ENCODE measurements at places on chromosomes 6 and 20.

- DNase-seq, result no peak
Measured at GRCh38 chr20:48375804-48376203, 452.0 kb downstream of the PREX1 start.

GRCh38 chr6:26044140-26045064, 42.8 kb upstream of the HFE start:
- peak; percentile 46 for DNase-seq

DNA sequence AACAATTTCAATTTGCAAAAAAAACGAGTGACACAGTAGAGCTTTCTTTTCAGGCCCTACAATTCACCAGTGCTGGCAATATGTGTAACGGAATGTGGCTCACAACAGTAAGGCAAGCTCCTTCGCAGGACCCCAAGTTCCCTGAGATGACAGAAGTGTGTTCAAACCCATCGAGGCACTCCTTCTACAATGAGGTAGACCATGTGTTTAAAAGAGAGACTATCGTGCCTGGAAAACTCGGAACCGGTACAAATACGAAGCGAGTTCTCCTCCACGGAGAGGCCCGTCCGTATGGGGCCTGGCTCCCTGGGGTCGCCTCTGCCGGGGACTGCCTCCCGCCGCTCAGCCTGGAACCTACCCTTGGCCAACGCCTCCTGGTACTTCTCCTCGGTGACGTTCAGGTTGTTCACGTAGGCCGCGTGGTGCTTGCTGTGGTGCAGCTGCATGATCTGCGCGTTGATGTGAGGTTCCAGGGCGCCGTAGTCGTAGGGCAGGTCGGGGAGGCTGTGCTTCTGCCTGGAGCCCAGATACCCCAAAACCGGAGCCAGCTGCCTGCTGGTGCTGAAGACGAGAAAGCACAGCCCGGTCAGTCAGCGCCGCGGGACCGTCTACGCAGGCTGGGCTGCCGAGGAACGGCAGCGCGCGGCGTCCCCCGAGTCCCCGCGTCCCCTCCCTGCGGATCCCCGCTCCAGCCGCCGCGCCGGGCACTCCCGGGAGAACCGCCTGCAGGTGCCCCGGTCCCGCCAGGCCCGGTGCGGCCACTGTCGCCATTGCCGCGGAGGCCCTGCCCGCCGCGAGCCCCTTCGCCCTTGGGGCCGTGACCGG, 526 bp downstream of the SOD2 start:
- DNase-seq, result peak; percentile 48

GRCh38 chr6:42642794-42643193, 79.0 kb downstream of the UBR2 start:
- no peak for DNase-seq

- DNase-seq, result no peak
Measured at GRCh38 chr20:37902504-37903313, at the start of gene VSTM2L. Gene VSTM2L (plus strand): TSS chr20:37903127. CDS start chr20:37903351, 224 bp downstream.

- DNase-seq, result no peak
Measured at GRCh38 chr6:25118038-25118437, 161.1 kb upstream of the CARMIL1 start.

DNA sequence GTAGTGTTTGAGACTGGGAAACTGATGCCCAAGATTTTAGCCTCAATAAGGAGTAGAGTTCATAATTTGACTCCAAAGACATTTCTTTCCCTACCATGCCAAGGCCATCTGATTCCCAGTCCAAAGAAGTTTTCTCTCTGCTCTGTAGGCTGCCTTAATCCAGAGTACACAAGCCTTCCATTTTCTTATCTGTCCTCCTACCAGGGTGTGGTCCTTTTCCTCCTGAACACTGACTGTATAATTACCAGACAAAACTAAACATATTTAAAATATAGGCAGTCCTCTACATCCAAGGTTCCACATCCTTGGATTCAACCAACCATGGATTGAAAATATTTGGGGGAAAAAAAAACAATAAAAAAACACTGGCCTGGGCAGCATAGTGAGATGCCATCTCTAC, 108.4 kb downstream of the SLC16A10 start:
- no peak for DNase-seq

- no peak for DNase-seq
Measured at GRCh38 chr6:137876547-137876946, 9.5 kb downstream of the TNFAIP3 start.

GRCh38 chr6:135129136-135129856, 51.8 kb upstream of the MYB start:
- DNase-seq, result peak; percentile 4

DNA sequence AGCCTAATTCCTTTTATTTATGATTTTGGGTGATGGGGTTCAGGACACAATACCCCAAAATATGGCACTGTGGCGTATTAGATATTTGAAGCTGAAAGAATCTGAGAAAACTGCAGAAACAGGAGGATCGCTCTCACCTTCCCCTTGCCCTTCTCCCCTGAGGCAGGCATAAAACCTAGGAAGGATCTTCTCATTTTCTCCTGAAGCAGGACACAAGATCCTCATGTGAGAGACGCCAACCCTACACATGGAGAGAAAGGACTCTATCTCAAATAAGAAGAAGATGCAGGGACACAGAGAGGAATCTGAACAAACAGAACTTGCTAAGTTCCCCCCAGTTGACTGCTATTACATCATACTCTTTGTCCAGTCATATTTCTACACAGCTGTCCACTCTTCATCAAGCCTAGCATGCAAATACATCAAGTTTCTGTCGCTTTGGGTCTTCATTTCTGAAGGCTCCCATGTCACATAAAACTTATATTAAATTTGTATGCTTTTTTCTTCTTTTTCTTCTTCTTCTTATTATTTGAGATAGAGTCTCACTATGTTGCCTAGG, 109.0 kb downstream of the DTNBP1 start:
- DNase-seq, result no peak

- no peak for DNase-seq
Measured at GRCh38 chr6:137699031-137699683, 167.9 kb upstream of the TNFAIP3 start.

GRCh38 chr6:107120404-107120803, 5.1 kb upstream of the BEND3 start:
- DNase-seq, result no peak

GRCh38 chr6:2166717-2167116, 78.7 kb downstream of the GMDS start:
- no peak for DNase-seq

- DNase-seq, result no peak
Measured at GRCh38 chr6:19137505-19137904, 699.7 kb upstream of the ID4 start.

DNA sequence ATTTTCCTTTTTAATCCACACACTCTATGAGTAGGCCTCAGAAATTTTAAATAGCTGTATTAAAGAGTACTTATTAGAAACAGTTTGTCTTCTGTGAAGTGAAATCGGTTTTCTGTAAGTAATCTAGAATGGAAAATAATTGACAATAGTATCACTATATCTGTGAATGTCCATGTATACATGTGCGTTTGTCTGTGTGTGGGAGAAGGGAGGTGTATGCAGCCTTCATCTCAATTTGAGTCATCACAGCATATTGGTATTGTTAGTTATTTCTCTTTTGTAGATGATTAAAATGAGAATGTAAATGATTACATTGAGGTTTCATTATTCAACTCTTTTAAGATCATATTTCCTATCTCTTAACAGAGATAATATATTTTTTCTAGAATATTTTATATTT, 206.0 kb downstream of the EYS start:
- no peak for DNase-seq

DNA sequence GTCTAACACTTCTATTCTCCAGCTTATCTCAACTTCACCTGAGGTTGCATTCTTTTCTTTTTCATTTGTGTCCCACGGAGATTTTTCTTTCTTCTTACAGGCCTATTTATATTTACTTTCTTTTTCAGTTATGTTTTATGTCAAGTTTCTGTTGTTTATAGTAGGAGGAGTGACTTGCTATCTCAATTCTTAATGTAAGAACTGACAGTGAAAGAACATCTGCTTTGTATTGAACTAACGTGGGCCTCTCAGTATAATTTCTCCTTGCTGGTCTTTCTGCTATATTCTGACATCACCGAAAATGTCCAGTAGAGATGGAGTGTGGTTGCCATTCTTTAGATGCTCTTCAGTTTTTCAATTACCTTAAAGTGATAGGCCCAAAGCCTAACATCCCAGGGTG, 521.7 kb downstream of the EPM2A start:
- no peak for DNase-seq

DNA sequence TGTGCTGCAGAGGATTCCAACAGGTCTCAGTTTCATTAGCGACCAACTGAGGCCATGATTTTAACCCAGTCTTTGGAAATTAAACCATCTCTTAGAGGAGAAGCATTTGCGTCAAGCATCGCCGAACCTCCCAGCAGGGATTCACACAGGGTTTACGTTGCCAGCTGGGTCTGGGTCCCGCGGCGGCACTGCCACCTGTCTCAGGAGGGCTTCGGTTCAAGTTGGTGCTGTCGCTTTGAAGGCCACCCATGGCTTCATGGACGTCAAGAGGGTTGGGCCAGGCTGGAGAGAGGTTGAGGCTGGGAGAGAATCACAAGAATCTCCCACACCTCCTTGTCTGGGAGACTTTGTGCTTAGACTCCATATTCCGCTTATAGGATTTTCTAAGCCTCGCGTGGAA, 43.0 kb upstream of the FRMD1 start:
- DNase-seq, result no peak

- no peak for DNase-seq
Measured at GRCh38 chr6:2843138-2843740, 1.6 kb upstream of the SERPINB1 start.

DNA sequence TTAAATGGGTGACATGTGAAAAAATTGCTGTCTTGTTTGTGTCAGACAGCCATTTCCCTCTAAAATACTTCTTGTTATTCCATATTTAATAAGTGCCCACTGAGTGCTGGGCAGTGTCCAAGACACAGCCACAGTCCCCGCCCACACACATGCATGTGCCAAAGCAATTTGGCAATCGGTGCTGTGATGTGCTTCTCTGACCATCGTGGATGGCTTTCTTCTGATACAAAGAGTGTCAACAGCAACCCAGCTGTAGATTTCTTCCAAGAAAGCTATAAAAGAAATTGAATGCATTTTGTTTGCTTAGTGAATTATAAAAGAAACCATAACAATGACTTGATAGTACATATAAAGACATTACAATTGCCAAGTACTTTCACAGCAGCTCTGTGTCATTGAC, 140.5 kb upstream of the ATXN1 start:
- DNase-seq, result no peak

DNA sequence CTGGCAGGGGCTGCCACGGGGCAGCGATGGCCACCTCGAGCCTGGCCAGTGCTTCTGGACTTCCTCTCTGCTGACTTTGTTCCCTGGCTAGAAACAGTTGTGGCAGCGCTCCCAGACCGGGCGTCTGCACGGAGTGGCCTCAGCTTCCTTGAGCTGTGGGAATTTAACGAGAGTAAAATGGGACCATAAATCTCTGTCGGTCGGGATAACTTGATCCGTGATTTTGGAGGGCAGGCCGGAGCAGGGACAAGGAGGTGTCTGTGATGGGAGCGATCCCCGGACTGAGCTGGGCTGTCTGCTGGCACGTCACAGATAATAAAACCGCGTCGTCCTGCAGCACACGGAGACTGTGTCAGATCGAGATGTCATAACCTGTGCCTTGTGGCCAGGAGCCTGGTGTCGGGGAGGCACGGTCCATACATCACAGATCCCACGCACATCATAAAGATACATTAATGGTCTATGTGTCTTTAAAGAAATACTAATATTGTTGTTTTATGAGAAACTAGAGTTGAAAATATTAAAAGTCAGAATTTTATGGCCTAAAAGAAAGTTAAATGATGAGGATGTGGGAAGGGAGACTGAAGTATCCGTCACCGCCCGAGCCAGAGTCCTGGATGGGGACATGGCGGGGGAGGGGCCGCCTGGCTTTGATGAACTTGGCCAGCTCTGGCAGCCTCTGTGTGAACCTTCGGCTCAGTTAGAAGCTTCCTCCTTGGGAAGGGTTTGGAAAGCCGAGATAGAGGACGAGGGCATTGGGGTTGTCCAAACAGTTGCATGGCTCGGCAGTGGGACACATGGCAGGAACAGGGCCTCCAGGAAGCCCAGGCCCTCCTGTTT, 6.5 kb upstream of the RBBP8NL start:
- no peak for DNase-seq

DNA sequence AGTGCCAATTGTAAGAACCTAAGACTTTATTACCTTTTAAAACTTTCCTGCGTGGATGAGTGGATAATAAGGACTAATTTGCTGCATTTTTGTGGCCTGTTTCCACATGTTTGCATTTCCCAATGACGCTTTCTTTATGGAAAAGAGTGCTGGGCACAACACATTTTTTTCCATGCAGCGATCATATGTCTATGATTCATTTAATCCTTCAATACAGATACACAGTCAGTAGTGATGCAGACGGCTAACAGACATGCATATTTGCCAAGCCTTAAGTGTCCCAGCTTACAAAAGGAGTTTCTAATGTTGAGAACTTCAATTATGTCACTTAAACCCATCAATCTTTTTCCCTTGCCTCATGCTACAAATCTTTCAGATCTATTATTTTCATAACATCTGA, 239.8 kb upstream of the PREP start:
- no peak for DNase-seq

GRCh38 chr6:21595285-21596144, 2.0 kb downstream of the SOX4 start:
- no peak for DNase-seq

DNA sequence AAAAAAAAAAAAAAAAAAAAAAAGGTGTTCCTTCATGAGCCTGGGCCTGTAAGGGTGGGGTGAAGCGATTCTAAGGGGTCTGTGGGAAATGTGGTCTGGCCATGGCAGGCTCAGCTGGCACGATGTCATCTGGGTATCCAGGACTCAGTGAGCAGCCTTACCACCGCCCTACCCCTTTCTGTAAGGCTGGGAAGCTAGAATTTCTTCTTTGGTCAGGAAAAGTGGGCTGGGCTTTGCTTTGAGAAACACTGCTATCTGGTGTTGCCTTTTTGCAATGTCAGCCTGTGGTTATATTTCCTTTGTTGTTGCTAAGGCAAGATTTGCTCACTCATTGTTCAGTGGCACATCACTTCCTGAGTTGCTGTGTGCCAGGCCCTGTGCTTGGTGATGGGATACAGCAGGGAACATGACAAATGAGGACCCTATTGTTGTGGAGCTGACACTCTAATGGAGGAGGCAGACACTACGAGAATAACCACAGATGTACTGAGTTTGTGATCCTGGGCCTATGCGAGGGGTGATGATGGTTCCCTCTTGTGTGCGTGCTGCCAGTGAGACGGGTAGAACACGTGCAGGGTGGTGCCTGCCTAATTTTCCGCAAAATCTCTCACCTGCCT, 45.9 kb upstream of the ZNFX1 start:
- peak; percentile 30 for DNase-seq

DNA sequence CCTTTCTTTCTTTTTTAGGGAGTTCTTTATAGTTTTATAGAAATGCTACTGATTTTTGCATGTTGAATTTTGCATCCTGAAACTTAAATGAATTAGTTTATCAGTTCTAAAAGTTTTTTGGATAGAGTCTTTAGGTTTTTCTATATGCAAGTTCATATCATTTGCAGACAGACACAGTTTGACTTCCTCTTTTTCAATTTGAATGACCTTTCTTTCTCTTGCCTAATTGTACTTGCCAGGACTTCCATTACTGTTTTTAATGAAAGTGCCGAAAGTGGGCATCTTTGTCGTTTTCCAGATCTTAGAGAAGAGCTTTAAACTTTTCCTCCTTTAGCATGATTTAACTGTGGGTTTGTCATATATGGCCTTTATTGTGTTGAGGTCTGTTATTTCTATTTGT, 21.1 kb upstream of the EDN1 start:
- no peak for DNase-seq

GRCh38 chr20:346033-346639, 775 bp upstream of the NRSN2 start:
- DNase-seq, result no peak

- DNase-seq, result no peak
Measured at GRCh38 chr6:72466971-72467566, 154.8 kb upstream of the KCNQ5 start.

GRCh38 chr20:25309395-25310267, 61.7 kb downstream of the PYGB start:
- no peak for DNase-seq
